ENCODE measurements at places on chromosomes 5 and 9. TPM values are rescaled to one million over a fixed set of nuclear protein-coding genes. Genes with fewer than 3 reads are reported as not detected.

The HRH2 gene
- under 0.01 TPM for total RNA-seq

The ADRA1B gene
- 0.33 TPM for total RNA-seq

The ABCA2 gene
- total RNA-seq: 12.4 TPM

The TMEM174 gene
- total RNA-seq: not detected

The HTR1A gene
- not detected for total RNA-seq

The SLC6A18 gene
- not detected for total RNA-seq

The IL5 gene
- total RNA-seq: not detected

The CYFIP2 gene
- total RNA-seq: 21.6 TPM

The ADAMTS16 gene
- total RNA-seq: not detected

The FBXL7 gene
- total RNA-seq: 22.2 TPM

The HACD4 gene
- 0.19 TPM for total RNA-seq

The PCDHGC5 gene
- total RNA-seq: 1.4 TPM
